Smooth muscle cell of trachea (primary cell): ENCODE measurements at places on chromosomes 4 and X. TPM values are rescaled to one million over a fixed set of nuclear protein-coding genes. Genes with fewer than 3 reads are reported as not detected.

Gene ART3
- not detected in 2 replicates for total RNA-seq

Gene GPRIN3
- total RNA-seq, result under 0.01 TPM in 1 of 2 replicates, not detected in the other

Gene SPINK2
- total RNA-seq, result not detected in 2 replicates

Gene AMER1
- 2.0 and 3.3 TPM in 2 replicates for total RNA-seq
